ENCODE measurements at places on chromosomes 7 and 10.

DNA sequence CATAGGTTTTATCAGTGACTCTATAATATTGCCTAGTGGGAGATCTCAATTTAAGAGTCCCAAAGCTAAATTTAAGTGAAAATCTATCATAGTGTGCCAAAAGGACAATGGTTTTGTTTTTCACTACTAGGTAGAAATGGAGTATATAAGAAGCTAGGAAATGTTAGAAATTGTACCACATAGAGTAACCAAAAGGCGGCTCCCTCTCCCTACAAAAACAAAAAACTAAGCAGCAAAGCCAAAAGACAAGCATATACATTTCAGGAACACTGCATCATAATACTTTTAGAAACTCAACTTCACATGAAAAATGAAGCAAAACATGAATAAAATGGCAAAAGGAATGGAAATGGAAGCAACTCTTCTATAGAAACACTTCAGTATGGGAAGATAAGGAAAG lies 271.6 kb downstream of the CACNA2D1 start:
- DNase-seq = no peak

GRCh38 chr7:19558527-19558926 lies 150.3 kb downstream of the POLR1F start:
- DNase-seq = no peak

DNA sequence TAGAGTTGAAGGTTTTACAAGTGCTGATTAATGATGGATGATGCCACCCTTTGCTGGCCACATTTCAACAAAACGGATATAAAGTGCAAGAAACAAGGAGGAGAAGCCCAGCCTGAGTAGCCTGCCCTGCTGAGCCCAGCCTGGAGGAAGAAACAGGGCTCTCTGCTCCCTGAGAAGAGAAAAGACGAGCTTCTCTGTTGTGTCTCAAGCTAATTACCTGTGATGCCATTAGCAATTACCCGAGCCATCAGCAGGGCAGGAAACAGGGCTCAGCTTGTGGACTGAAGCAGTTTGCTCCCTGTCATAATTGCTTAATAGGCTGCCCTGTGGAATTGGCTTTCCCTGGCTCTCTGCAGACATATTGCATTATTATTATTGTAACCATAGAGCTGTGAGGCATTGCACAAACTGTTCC lies 709.3 kb upstream of the AUTS2 start:
- no peak for DNase-seq

GRCh38 chr7:28155019-28155660 lies 25.5 kb downstream of the JAZF1 start:
- DNase-seq = no peak

GRCh38 chr10:73625004-73625883 lies 16.0 kb downstream of the MYOZ1 start:
- no peak for DNase-seq

DNA sequence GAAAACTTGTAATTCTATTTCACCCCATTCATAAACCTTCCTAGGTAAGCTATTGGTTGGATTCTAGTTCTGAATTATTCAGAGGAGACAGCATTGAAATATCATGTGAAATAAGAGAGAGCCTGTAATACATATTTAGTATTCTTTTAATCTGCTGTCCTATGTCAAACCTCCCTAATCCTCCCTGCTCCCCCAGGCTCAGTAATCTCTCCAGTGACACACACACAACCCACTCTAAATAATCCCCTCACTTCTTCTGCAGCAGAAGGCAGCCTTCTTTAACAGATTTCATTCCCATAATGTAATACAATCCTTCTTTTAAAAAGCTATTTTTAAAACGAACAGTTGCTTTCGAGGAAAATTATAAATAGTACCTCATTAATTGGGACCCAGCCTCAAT lies 639.7 kb upstream of the AUTS2 start:
- no peak for DNase-seq
